Naive thymus-derived CD4-positive, alpha-beta T cell (primary cell): ENCODE measurements at places on chromosomes 3 and 15. TPM values are rescaled to one million over a fixed set of nuclear protein-coding genes. Genes with fewer than 3 reads are reported as not detected.

The SLCO2A1 gene
- not detected for total RNA-seq

The ITIH4 gene
- 32.3 TPM for total RNA-seq

The KNG1 gene
- total RNA-seq, result not detected

The RPL22L1 gene
- total RNA-seq, result 47.9 TPM

DNA sequence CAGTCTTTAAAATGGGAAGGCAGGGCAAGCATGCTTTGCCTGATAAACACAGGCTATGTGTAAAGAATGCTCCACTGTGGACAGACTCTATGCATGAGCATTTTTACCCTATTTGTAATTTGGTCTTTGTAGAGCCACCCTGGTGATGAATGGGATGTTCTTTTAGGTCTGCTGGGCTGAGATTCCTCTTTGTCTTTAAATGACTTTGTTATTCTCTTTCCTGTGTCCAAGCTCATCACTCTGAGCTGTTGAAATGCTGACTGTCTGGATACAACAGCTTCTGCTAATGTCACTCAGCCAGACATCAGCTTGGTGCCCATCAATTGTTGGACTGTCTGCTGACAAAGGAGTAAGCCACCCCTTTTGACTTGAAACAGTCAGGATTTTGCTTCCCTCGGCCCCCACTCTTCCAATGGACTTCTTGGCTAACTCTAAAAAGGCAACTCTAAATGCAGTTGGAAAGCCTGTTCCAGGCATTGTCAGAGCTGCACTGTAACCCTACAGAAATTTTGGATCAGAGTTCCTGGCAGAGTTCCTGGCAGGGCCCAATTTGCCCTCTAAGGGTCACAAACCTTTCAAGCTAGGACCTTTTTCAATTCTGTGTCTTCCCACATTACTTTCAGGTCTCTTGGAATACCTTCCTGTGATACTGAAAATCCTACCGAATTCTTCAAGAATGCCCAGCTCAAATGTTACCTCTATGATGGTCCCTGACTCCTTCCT is 40.5 kb upstream of the EIF1B start:
- H3K36me3 ChIP-seq, result no peaks in the 10 kb centered on the region
- no peaks in the 10 kb centered on the region for H3K27me3 ChIP-seq
- H3K4me3 ChIP-seq, result no peak overlapping the region
- no peak overlapping the region for H3K27ac ChIP-seq
- no peak for DNase-seq

DNA sequence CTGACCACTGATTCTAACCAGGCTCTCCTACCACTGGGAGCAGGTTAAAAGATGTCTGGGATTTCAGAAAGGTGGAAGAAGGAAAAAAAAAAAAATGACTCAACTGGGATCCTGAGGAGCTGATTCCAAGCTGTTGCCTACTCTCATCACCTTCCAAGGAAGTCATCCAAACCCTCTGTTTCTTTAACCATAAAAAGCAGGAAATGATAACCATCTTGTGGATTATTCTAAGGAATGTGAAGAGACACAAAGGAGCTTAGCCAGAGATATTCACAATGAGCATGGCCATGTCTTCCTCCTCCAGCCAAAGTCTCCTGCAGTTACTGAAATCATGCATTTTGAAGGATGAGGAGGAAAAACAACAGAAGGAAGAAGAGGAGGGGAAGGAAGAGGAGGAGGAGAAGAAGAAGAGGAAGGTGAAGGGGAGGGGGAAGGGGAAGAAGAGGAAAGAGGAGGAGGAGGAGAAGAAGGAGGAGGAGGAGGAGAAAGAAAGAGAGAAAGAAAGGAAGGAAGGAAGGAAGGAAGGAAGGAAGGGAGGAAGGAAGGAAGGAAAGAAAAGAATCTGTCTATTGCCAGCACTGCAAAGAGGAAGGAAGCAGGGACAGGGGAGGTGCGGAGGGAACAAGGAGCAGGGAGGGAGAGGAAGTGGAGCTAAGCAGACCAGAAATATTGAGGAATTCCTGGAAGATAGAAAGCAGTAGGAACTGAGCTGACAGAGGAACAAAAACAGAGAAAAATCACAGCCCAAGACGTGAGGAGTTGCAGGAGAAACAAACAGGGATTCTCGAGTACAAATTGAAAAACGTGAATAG is 229.2 kb downstream of the UACA start:
- H3K36me3 ChIP-seq, result no peaks in the 10 kb centered on the region
- peak overlapping the region; percentile 66 for H3K4me3 ChIP-seq
- H3K27ac ChIP-seq, result peak overlapping the region; percentile 74

DNA sequence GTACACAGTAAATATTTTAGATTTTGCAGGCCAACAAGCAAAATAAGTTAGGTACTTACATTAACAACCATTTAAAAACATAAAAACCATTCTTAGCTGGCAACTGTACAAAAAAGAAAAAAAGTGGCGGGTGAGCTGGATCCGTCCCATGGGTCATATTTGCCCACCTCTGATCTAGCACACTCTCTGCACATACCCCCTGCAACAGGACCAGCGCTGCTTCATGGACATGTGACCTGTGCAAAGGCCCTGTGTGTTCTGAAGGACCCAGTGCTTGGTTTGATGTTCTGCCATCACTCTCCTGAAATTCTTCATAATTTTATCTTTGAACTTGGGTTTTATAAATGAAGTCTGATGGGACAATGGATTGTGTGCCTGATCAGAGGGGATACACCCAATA is 72.5 kb upstream of the ACAN start:
- no peak overlapping the region for H3K27ac ChIP-seq
- no peak overlapping the region for H3K4me3 ChIP-seq
- H3K27me3 ChIP-seq, result no peaks in the 10 kb centered on the region
- no peaks in the 10 kb centered on the region for H3K36me3 ChIP-seq
- H3K4me1 ChIP-seq, result no peaks in the 10 kb centered on the region

- H3K27me3 ChIP-seq, result no peaks in the 10 kb centered on the region
- H3K27ac ChIP-seq, result no peak overlapping the region
- no peaks in the 10 kb centered on the region for H3K36me3 ChIP-seq
- no peaks in the 10 kb centered on the region for H3K4me1 ChIP-seq
- no peak overlapping the region for H3K4me3 ChIP-seq
Observed at GRCh38 chr3:18295171-18295920, 129.8 kb downstream of the SATB1 start.

GRCh38 chr15:43969802-43970375 is 143.1 kb downstream of the WDR76 start:
- no peaks in the 10 kb centered on the region for H3K27me3 ChIP-seq
- DNase-seq, result no peak
- no peak overlapping the region for H3K4me3 ChIP-seq
- H3K4me1 ChIP-seq, result no peaks in the 10 kb centered on the region
- no peak overlapping the region for H3K27ac ChIP-seq
- H3K36me3 ChIP-seq, result no peaks in the 10 kb centered on the region
